ENCODE measurements at places on chromosomes 7 and 10.

GRCh38 chr7:113374955-113375354 is 256.6 kb upstream of the SMIM30 start:
- no peak for DNase-seq

DNA sequence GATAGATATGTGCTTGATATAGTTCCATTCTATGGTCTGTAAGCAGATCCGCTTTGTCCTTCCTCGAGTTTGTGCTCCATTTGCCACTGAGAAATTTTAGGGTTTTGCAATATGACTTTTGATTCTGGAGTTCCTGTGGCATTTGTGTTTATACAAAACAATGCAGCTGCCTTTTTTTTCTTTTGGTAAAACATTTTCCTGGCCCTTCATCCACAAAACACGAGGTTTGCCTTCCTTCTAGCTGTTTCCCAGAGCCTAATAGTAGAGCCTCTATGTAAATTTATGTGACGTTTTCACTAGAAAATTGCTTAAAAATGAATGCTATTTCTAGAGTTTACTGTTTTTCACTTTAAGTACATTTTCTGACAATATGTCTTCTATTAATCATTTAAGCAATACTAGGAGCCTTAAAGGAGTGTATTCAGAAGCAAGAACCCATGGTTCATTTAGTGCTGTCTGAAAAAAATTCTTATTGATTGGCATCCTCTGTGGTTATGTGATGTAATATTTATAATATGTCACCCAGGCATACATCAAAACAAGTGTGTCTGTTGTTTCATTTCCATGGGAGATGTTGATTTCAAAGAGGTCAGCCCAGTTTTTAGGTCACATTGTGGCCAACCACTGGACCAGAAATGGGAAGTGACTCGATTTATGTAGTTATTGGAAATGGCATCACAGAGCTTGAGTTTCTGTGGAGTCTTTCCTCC is 618.3 kb downstream of the LRMDA start:
- no peak for DNase-seq

- DNase-seq, result no peak
Observed at GRCh38 chr10:13563481-13564445, 23.0 kb upstream of the PRPF18 start.

DNA sequence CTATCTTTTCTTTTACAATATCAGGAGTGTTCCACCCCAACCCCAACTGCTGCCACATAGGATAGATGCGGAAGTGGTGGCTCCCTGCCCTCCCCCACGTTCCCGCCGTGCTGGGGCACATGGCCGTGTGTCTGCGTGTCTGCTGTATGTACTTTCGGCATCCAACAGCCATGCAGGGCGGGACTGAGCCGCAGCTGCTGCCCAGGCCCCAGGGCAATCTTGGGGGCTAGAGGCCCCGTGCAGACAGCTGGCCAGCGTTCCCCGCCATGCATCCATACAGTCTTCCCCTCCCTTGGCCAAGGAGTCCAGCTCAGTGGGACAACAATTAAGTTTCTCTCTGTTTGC is 162.7 kb downstream of the DGKB start:
- no peak for DNase-seq

GRCh38 chr7:39221901-39222300 is 244.2 kb downstream of the POU6F2 start:
- no peak for DNase-seq

DNA sequence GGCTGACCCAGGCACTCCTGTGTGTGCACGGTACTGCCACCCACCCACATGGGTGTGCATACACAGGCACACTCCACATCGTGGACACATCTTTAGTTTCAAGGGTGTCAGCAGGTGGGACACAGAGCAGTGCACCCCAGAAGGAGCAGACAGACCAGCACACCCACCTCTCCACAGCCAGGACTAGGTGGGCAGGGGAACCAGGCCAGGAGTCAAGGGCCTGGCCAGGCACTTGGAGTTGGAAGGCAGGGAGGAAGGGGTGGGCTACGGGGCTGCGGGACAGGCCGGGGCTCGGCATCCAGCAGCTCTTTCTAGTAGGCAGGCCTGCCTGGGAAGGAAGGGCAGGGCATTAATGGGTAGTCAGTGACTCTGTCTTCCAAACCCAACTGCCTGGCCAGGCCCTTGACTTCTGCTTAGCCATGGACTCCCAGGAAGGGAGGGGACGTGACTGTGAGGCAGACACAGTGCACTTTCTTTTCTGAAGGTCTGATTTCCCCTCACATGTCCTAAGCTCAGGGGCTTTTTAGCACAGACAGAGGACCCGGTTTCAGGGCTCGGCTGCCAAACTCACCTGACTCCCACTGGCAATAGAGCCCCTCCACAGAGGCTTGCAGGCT is 14.6 kb downstream of the RASGEF1A start:
- DNase-seq, result no peak

DNA sequence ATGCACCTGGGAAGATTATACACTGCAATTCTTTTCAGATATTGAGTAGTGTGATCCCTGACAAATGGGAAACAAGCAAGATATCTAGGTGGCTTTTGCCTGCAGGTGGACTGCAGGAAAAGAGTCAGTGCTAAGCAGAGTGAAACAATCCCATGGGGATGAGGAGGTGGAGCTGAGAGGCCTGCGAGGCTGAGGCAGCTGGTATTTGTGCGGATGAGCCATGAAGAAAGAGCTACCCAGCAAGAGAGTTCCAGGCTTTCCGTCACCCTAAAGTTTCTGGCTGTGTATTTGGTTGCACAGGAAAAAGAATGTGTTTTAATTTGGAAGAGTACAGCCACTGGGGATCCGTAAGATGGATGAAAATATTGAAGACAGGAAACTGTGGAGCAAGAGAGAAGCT is 714.1 kb upstream of the COBL start:
- no peak for DNase-seq

- DNase-seq, result no peak
Observed at GRCh38 chr10:26468700-26469099, 30.6 kb downstream of the APBB1IP start.
